ENCODE measurements at places on chromosomes 11 and 22.

- DNase-seq = no peak
Observed at GRCh38 chr11:102489186-102490145, 36.9 kb upstream of the TMEM123 start.

DNA sequence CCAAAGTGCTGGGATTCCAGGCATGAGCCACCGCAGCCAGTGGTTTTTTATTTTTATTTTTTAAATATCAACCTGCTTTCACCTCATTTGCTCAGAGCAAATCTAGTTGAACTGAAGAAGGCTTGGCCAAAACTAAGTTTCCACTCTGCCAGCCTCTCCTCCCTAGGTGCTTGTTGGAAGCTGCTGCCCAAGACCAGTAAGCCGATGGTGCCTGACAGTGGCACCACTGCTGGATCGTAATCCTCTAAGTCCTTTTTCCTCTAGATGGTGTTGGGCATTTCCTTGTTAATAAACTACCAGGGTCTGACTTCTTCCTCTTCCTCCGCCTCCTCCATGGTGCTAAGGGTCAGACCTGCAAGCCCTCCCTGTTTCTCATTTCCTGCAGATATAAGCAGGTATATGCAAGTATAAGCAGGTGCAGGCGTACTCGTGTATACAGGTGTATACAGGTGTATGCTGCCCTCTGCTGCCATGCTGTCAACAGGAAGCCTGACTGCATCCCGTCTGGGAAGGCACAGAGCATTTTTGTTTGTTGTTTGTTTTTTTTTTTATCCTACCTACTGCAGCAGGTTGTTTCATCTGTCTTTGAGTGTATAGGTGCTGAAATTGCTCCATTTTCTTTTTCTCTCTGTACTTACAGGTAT, 1.6 kb downstream of the NADSYN1 start:
- no peak for DNase-seq

GRCh38 chr11:100903284-100903683, 216.2 kb downstream of the ARHGAP42 start:
- no peak for DNase-seq

GRCh38 chr11:69899957-69900821, 81.0 kb upstream of the FGF3 start:
- no peak for DNase-seq

- no peak for DNase-seq
Observed at GRCh38 chr11:46903846-46904245, 14.5 kb downstream of the LRP4 start.

GRCh38 chr11:74033046-74033445, 24.2 kb upstream of the UCP3 start:
- no peak for DNase-seq

GRCh38 chr11:117229411-117229810, 2.5 kb downstream of the PCSK7 start:
- DNase-seq = no peak

Measured in DMS 273 treated with DMSO at 0.1 percent for 48 hours (cell line).